ENCODE measurements at places on chromosomes 6 and 20.

DNA sequence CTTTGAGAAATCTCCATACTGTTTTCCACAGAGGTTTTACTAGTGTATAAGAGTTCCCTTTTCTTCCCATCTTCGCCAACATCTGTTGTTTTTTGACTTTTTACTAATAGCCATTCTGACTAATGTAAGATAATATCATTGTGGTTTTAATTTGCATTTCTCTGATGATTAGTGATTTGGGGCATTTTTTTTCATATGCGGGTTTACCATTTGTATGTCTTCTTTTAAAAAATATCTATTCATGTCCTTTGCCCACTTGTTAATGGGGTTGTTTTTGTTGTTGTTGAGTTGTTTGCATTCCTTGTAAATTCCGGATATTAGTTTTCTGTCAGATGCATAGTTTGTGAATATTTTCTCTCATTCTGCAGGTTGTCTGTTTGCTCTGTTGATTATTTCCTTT, 167.1 kb downstream of the PRL start:
- DNase-seq = no peak

GRCh38 chr6:143843677-143843999, 500 bp downstream of the LTV1 start:
- DNase-seq = no peak

DNA sequence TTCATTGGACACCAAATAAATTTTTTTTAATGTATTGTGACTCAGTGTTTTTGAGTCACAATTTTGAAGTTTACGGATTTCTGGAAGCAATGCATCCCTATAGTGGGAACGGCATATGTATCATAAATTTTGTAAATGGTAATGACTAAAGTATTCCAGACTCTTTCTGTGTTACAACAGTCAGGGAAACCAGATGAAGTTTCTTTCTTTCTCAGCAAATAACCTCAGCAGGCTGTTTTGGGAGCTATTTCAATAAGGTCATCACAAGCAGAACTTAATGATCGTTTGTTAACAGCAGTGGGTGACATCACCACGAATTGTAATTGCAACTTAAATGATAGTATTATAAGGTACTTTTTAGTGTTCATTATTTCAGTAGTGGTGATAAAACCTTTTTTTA, 52.0 kb downstream of the HIVEP1 start:
- peak; percentile 12 for DNase-seq

DNA sequence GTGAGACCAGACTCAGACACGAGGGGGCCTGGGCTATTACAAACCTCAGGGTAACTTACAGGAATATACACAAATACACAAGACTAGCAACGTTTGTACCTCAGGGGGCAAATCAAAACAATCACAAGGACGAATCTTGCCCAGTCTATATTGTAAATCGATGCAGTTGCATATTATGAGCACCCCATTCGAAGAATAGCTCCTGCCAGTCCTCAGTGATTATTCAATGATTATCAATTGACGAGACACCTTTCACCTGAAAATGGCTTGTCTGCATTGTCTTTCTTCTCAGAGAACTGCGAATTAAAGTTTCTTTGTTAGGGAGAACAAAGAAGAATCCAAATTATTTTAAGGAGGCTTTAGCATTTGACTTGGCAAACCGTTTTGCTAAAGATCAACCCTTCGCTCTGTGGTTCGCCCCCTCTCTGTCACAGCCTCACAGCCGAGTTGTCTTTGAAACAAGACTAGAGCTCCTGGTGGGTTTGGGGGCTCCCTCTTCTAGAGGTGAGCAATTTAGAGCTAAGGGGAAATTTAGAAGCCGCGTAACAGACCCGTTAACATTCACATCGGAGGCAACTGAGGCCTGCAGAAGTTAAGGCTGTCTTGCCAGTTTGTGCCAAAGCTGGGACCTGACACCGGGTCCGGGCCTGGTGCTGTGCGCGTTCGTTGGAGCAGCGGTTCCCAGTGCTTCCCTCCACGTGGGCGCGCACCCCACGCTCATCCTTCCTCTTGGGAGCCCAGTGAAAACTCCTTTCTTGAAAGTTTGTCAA, 24.9 kb upstream of the MAP3K7 start:
- no peak for DNase-seq

- no peak for DNase-seq
These were observed 31.8 kb downstream of the EZR start for GRCh38 chr6:158787395-158787794.

DNA sequence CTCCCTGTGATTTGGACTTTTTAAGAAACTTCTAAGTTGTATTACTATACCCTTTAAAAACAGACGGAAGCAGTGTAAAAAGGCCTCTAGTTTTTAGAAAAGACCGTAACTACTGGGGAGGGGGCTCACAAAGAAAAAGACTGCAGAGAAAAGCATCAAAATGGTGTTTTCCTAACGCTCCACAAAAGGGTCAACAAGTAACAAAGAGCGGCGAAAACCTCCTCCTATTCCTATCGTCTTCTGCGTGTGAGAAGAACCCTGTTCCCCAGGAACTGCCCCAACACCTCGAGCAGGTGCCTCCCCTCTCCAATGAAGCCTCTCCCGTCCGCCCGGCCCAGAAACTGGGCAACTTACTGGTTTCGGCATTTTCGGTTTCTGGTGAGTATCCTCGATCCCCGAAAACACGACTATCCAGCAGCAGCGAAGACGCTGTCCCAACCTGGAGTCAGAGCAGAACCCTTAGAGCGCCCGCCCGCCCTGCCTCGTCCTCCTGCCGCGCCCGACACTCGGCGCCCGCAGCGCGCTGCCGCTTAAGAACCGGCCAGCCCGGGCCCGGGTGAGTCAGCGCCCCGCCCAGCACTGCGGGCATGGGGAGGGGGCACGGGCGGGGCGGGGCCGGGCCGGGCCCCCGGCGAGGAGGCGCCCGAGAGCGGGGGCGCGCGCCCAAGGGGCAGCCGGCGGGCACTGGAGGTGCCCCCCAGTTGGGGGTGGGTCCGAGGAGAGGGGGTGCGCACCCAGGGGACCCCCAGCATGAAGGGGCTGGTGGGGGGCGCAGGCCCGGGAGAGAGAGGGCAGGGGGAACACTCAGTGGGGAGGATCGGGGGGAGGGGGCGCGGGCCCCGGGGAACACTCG, 1.2 kb downstream of the EZR start:
- peak; percentile 71 for DNase-seq

DNA sequence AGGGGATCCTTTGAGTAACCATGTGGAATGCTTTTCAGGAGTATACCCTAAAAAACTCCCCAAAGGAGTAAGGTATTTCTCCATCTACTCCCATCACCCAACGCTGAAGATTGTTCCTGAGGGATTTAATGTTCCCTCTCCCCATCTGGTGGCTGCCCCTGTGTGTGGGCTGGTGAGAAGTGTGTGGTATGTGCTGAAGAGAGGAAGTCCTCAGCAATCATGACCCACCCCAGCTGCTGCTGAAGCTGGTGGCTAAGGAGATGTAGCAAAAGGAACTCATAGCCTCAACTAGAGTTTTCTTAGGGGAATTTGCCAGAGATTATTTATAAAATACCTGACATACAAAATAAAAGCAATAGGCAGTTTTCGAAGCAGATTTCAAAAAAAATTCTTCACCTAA, 114.3 kb upstream of the JAG1 start:
- DNase-seq = no peak

- DNase-seq = no peak
These were observed 336.1 kb upstream of the POU3F2 start for GRCh38 chr6:98498144-98498775.

DNA sequence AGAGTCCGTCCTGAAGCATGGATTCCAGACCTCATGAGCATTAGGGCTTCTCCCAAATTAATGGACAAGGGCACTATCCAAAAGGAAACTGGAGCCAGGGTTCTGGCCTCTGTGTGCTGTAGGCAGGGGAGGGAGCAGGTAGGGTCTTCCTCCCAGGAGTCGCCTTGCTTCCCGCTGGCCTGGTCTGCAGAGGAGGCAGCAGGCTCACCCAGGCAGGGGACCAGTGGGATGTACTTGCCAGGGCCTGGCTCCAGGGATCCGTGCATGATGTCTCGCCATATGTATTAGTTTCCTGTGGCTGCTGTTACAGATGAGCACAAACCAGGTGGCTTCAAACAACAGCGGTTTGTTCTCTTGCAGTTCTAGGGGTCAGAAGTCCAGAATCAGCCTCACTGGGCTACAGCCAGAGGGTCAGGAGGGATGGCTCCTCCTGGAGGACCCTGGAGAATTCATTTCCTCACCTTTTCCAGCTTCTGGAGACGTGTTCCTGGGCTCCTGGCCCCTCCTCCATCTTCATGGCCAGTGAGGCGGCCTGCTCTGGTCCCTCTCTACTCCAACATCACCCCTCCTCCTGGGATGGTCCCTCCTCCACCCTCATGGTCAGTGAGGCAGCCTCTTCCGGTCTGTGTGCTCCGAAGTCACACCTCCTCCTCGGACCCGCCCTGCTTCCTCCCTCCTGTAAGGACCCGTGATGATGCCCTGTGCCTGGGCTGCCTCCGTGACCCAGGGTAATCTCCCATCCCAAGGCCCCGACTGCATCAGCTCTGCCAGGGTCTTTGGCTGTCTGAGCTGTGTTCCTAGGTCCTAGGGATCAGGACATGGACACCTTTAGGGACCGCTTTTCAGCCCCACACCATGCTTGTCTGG, 329.1 kb downstream of the CDH4 start:
- DNase-seq = no peak

DNA sequence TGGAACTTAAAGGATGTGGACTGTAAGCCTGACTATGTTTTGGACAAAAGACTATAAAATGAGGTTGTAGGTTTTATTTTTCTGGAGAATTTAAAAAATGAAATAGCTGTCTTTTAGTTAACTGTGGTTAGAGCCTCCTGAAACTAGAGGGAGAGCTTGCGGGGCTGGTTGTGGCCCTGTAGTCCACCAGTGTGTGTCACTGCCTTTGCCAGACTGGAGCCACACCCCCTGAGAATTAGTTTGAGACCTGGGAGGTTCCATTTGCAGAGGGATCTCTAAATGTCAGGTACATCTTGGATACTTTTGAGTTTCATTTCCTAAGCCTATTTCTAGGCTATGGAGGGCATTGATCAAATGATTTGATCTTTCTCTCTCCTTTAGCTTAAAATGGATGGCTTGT, 20.8 kb downstream of the ZC2HC1B start:
- DNase-seq = no peak
